Chondrocyte (in vitro differentiated cells): ENCODE measurements at places on chromosomes 1 and 21.
A peak's percentile ranks its signal among the peaks of the same experiment; 100 is the strongest.

GRCh38 chr1:9882296-9882944, 27.6 kb downstream of the CTNNBIP1 start:
- peak overlapping the region; percentile 43 for H3K27ac ChIP-seq
- DNase-seq = no peak
- H3K27me3 ChIP-seq = no peaks in the 10 kb centered on the region
- H3K4me1 ChIP-seq = peaks cover 31% of the 10 kb centered on the region
- H3K4me3 ChIP-seq = no peak overlapping the region

GRCh38 chr1:172745014-172745413, 86.1 kb downstream of the FASLG start:
- H3K4me1 ChIP-seq = peaks cover 28% of the 10 kb centered on the region
- DNase-seq = no peak
- H3K27ac ChIP-seq = no peak overlapping the region
- H3K36me3 ChIP-seq = no peaks in the 10 kb centered on the region

DNA sequence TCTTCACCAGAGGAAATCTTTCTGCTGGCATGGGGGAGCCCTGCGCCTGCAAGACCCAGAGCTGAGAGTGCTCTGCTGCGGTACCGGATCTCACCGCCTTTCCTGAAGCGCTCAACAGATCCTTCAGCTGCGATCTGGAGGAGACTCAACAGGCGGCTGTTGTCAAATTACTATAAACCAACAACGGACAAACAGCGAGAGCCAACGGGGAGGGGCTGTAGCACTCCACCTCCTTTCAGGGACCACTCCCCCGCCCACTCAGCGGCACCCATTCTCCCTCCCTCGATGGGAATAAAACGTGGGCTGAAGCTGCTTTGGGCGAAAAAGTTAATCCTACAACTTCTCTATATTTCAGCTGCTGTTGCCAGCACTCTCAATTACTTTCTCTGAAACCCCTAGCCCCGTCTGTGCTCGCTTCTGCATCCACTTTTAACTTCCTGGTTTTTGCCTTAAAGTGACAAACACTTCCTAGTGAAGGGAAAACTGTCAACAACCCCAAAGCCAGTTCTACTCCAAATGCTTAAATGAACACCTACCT, at the start of gene FMO5:
Gene FMO5 (minus strand): TSS at position 147 of the 538 bp plus-strand sequence. CDS start 310 bp downstream, outside the sequence.
- H3K36me3 ChIP-seq = no peaks in the 10 kb centered on the region
- peak within 1 kb of the TSS; percentile 86 for H3K4me3 ChIP-seq
- H3K4me1 ChIP-seq = peaks cover 13% of the 10 kb centered on the region
- no peak for DNase-seq
- H3K27ac ChIP-seq = peak within 1 kb of the TSS; percentile 91

DNA sequence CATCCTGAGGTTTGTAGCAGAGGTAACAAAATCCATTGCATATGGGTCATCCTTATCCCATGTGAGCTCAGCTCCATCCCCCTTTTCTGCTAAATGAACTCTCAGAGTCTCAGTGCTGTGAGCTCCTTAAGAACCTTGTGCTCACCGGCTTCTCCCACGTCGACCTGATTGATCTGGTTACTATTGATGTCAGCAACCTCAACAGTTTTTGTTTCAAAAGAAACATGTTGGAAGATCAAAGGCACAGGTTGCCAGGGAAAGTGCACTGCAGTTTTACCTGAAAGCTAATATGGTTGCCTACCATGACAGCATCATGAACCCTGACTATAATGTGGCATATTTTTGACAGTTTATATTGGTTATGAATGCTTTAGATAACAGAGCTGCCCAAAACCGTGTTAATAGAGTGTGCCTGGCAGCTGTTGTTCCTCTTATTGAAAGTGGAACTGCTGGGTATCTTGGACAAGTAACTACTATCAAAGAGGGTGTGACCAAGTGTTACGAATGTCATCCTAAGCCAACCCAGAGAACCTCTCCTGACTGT, 131.4 kb downstream of the HS2ST1 start:
- no peaks in the 10 kb centered on the region for H3K36me3 ChIP-seq
- H3K4me1 ChIP-seq = peaks cover 2% of the 10 kb centered on the region
- H3K27ac ChIP-seq = no peak overlapping the region
- H3K27me3 ChIP-seq = no peaks in the 10 kb centered on the region
- no peak for DNase-seq
- H3K4me3 ChIP-seq = no peak overlapping the region

DNA sequence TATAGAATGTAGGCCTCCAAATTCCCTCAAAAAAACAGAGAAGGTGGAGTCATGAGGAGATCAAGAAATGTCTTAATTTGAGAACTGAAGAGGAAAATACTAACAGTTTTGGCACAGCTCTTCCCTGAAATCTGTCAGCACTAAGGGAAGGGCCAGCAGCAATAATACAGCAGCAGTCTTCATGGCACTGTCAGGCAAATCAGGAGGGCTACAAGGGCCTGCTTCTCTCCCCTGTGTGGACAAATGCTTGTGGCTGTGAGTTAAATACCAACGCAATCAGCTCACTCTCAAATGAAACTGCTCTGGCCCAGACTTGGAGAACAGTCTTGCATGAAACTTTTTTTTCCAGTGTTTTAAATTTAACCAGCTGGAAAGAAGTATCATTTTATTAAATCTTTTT, 20.5 kb upstream of the CNN3 start:
- peak overlapping the region; percentile 4 for H3K27ac ChIP-seq
- DNase-seq = no peak
- H3K4me3 ChIP-seq = no peak overlapping the region
- H3K4me1 ChIP-seq = peaks cover 6% of the 10 kb centered on the region

GRCh38 chr1:154629675-154630073, 21.7 kb upstream of the ADAR start:
- peaks cover 15% of the 10 kb centered on the region for H3K27me3 ChIP-seq
- no peak for DNase-seq
- H3K36me3 ChIP-seq = no peaks in the 10 kb centered on the region
- H3K27ac ChIP-seq = no peak overlapping the region
- peaks cover 21% of the 10 kb centered on the region for H3K4me1 ChIP-seq

DNA sequence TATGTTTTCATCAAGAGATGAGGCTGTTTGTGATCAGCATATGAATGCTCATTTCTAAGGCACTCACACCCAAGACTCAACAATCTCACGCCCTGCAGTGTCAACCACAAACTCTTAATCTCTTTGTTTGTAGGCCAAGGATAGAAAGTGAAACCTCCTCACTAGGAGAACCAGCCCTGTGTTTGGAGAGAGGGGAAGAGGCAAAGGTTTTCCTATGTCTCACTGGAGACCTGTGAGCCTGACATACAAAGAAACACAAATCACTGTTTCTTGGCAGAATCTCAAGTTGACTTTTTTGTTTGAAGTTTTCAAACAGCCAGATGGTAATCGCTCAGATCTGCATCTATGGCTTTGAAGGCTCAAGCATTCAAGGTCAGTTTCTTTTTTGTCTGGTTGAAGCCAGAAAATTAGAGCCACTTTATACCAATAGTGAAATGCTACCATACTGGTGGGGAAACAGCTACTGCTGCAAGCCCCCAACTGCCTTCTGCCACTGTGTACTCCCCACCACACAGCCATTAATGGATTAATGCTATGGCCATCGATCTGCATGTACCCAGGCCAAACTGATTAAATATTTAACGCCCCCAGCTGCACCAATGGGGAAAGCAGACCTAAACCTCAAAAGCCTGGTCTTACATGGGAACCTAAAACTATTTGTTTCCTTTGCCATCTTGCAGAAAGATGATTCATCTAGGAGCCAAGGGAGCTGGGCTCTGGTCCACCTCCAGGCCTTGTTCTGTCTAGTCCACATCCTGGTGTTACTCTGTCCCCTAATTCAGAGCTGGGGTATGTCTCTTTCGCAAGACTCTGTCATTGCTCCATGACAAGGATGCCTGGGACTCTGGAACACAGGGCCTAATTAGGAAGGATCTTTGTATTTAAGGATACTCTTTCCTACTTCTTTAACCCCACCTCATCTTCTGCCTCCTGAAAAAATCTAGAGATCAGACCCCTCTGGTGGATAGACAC, 16.3 kb downstream of the PDZK1 start:
- no peak overlapping the region for H3K4me3 ChIP-seq
- H3K27ac ChIP-seq = peak overlapping the region; percentile 1
- no peaks in the 10 kb centered on the region for H3K27me3 ChIP-seq
- H3K36me3 ChIP-seq = peaks cover 3% of the 10 kb centered on the region

DNA sequence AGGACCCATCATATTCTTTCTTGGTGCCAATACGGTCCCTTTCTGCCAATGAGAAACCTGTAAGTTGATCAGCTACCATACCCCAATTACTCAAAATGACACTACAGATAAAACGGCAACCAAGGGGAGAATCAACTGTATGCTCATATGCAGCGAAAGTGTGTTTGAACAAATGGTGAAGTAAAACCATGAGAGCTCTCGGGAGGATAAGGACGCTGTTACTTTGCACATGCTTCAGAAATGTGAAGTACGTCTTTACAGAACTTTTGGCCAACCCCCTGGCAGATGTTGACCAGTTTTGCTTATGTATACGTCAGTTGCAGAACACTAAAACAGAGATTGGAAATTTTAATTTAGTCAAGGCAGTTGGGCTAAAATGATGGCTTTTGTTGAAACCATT, 79.6 kb downstream of the PROX1 start:
- no peak overlapping the region for H3K27ac ChIP-seq
- no peak overlapping the region for H3K4me3 ChIP-seq
- DNase-seq = no peak
- H3K4me1 ChIP-seq = no peaks in the 10 kb centered on the region
- H3K27me3 ChIP-seq = peaks cover 24% of the 10 kb centered on the region

- DNase-seq = no peak
- no peaks in the 10 kb centered on the region for H3K27me3 ChIP-seq
- H3K36me3 ChIP-seq = no peaks in the 10 kb centered on the region
- H3K27ac ChIP-seq = peak overlapping the region; percentile 49
- H3K4me1 ChIP-seq = peaks cover 16% of the 10 kb centered on the region
- no peak overlapping the region for H3K4me3 ChIP-seq
Measured at GRCh38 chr1:24735509-24736375, 9.5 kb upstream of the CLIC4 start.

DNA sequence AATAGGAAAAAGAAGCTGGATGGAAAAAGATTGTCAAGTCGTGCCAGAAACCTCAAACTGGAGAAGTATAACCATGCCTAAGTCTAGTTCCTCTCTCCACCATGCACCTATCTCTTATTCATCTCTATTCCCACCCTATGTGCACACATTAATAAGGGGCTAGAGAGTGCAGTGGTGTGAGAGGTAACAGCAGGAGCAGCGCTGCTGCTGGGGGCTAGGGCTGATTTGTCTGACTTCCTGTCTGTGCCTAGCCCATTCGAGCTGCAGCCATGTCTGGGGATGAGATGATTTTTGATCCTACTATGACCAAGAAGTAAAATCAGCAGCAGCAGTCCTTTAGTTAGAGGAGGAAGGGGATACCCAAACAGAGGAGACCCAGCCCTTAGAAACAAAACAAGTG, 43.0 kb downstream of the TRIM33 start:
- DNase-seq = no peak
- peaks cover 39% of the 10 kb centered on the region for H3K4me1 ChIP-seq
- H3K36me3 ChIP-seq = peaks cover 2% of the 10 kb centered on the region
- H3K27ac ChIP-seq = peak overlapping the region; percentile 27
- H3K27me3 ChIP-seq = no peaks in the 10 kb centered on the region

DNA sequence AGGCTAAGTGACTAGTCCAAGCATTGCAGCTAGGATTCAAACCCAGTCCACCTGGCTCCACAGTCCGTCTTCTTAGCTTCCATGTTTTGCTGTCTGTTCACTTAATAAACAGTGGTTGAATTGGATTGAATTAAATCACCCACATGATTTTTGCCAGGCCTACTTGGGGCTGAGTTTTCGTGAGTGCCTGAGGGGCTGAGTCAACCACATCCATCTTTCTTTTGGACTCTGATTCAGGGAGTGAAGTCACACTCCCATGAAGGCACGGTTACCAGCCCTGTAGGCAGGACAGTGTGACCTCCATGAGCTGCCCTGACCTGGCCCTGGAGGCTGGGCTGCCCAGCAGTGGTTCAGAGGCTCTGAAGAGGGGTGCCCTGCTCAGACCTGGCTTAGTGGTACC, 123.7 kb downstream of the ACTL8 start:
- no peak for DNase-seq
- no peak overlapping the region for H3K4me3 ChIP-seq
- peaks cover 3% of the 10 kb centered on the region for H3K27me3 ChIP-seq
- H3K27ac ChIP-seq = no peak overlapping the region
- H3K4me1 ChIP-seq = peaks cover 25% of the 10 kb centered on the region

GRCh38 chr21:38597421-38597820, 99.1 kb upstream of the ERG start:
- DNase-seq = no peak
- H3K4me1 ChIP-seq = peaks cover 35% of the 10 kb centered on the region
- H3K4me3 ChIP-seq = no peak overlapping the region

GRCh38 chr1:167404908-167405307, 113.4 kb downstream of the CD247 start:
- H3K27me3 ChIP-seq = no peaks in the 10 kb centered on the region
- H3K27ac ChIP-seq = no peak overlapping the region
- peaks cover 8% of the 10 kb centered on the region for H3K4me1 ChIP-seq
- peaks cover 14% of the 10 kb centered on the region for H3K36me3 ChIP-seq
- DNase-seq = no peak

DNA sequence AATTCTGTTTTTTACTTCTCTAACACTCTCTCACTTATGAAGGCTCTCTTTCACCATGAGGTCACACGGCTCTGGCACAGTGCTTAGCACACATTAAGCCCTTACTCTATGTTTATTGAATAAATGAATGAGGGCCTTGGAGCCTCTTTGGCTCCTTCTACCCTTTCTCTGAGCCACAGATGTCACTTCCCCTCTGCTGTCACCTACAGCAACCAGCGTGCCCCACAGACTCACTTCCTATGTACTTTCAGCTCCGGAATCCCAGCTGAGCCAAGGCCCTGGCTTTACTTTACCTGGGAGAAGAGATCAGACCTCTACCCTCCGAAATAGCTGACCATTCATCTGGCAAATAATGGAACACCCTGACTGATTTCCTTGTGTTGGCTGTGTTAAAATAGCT, 53.7 kb upstream of the HMCN1 start:
- H3K27ac ChIP-seq = no peak overlapping the region
- H3K4me1 ChIP-seq = peaks cover 4% of the 10 kb centered on the region
- H3K4me3 ChIP-seq = no peak overlapping the region
- H3K36me3 ChIP-seq = no peaks in the 10 kb centered on the region

DNA sequence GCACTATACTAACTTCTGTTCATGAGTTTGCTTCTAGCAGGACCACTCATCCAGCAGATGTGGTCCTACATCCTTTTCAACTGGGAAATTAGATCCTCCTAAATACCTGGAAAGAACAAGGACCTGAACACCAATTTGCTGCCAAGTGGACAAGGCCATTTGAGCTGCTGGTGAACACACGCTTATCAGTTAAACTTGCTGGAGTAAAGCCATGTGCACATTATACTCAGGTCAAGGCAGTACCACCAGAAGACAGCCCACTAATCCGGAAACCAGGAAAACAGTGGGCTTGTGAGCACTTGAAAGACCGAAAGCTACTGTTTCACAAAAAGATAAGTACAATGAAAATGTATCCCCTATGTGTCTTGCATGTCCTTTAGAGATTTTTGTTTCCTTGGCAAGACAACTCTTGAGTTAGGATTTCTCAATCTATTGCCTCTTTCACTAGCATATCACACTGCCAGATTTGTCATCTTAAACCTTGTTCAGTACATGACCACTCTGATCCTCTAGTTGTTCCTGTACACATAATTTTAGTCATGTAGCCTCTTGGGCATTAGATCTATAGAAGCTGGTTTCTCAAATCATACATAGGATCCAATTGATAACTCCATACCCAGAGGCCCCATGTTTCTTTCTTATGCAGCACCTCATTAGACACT, 4.5 kb upstream of the REN start:
- no peaks in the 10 kb centered on the region for H3K4me1 ChIP-seq
- DNase-seq = no peak
- H3K27ac ChIP-seq = no peak overlapping the region
- H3K27me3 ChIP-seq = peaks cover 11% of the 10 kb centered on the region
- no peak overlapping the region for H3K4me3 ChIP-seq
- H3K36me3 ChIP-seq = peaks cover 2% of the 10 kb centered on the region
